ENCODE measurements at places on chromosomes 2 and 18. TPM values are rescaled to one million over a fixed set of nuclear protein-coding genes. Genes with fewer than 3 reads are reported as not detected.
A peak's percentile ranks its signal among the peaks of the same experiment; 100 is the strongest.

The DYNAP gene
- not detected for total RNA-seq

GRCh38 chr2:7191932-7192331 lies 274.7 kb downstream of the RNF144A start:
- peak; percentile 84 for DNase-seq

DNA sequence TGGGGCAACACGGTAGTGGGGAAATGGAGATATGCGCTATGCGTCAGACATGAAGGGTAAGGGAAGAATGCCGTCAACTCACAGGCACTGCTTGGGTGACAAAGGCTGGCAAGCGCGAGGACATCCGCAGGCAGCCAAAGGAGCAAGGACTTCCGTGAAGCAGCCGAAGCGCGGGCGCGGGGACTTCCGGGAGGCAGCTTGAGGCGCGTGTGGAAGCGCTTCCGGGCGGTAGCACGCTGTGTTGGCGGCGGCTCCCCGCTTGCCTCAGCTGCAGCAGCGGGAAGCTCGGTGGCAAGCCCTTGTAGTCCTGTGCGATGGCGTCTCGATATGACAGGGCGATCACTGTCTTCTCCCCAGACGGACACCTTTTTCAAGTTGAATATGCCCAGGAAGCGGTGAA lies at the start of gene PSMA8:
TSS of gene PSMA8 (plus strand) at position 218 of the 400 bp plus-strand sequence. CDS start at position 315, 97 bp downstream.
- peak; percentile 26 for DNase-seq

- no peak for DNase-seq
Observed at GRCh38 chr2:141151611-141152286, 979.1 kb downstream of the LRP1B start.

The WDR35 gene
- total RNA-seq, result 6.9 TPM

The GALNT5 gene
- 2.4 TPM for total RNA-seq

GRCh38 chr18:75173125-75173432 lies 35.9 kb downstream of the PTGR3 start:
- DNase-seq, result no peak

DNA sequence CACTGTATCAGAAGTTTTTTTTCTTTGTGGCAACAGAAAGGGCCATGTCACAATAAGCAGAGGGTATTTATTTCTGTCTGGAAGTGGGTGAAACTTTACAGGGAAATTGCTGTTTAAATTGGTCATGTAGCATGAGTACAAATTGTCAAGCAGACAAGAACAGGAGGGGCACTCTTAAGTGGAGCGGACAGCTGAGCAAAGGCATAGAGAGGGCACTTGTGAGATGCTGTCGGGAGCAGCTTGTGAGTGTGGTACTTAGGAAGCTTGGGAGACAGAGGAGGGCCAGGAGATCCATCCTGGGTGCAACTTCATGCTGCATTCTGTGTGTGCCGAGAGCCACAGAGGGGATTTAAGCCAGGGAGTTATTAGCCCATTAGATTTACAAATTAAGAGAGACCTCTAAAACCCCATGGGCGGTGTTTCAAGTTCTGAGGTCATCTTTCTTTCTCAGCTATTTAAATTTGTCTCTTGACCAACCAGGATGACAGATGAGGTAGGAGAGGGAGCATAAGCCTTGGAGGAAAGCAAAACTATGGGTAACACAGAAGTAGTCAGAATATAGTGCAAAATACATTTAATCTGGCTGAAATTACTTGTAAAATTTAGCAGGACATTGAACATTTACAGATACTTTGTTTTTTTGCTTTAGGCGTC lies 30.4 kb downstream of the INPP4A start:
- peak; percentile 48 for DNase-seq

DNA sequence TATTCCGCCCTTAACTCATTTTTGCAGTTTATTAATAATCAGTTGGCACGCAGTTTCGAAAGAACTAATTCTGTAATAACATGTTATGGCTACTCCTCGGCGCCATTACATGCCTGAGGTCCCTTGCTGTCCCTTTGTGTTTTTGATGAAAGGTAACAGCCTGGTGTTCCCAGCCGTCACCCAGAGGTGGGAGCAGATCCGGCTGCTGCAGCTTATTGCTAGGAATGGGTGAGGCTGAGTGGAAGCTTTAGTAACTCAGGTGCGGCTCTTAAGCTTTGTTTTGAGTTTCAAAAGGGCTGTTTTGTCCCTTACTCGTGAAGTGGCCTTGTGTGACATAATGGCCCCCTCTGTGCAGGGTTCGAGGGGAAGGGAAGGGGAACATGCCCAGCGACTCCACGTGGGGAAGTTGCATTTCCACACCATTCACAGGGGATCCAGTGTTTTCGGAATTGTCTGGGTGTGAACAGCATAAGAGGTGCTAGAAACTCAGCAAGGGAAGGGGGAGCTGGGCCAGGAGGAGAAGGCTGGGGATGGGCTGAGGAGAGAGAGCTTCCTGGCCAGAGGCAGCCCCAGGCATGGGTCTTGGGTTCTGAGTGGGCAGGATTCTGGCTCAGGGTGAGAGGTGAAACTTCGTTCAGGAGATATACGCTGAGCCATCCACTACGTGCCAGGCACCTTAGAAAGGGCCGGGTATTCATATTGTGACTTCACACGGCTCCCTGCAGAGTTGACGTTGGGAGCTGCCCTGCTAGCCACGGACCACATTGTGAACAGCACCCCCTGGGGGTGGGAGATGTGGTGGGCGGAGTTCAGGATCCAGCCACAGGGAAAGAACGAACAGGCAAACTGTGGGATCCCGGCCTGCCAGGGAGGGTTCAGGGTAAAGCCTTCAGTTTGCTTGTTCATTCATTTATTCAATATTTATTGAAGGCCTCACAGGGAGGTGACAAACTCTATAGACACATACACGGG lies 84.4 kb downstream of the TGOLN2 start:
- DNase-seq, result peak; percentile 60

The RAPGEF4 gene
- 21.2 TPM for total RNA-seq

GRCh38 chr2:45418532-45418931 lies 192.5 kb downstream of the SRBD1 start:
- no peak for DNase-seq

DNA sequence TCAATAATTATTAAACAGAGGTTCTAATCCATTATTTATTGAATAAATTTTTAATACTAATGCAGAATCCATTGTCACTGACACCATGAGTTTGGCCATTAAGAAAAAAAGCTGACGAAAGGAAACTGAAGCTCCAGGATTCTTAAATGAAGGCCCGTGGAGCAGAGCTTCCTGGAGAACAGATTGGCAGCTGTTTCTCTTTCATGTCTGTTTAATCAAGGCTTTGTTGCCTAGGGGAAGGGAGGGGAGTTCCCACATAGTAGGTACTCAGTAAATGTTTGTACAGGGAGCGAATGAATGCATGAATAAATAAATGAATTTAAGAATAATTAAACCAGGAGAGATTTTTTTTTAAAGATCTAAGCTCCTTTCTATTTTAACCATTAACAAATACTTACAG lies 315.1 kb upstream of the KLHL29 start:
- DNase-seq, result no peak

The FOXI3 gene
- not detected for total RNA-seq

GRCh38 chr2:99066075-99066958 lies 75.2 kb upstream of the C2orf15 start:
- DNase-seq, result peak; percentile 56

DNA sequence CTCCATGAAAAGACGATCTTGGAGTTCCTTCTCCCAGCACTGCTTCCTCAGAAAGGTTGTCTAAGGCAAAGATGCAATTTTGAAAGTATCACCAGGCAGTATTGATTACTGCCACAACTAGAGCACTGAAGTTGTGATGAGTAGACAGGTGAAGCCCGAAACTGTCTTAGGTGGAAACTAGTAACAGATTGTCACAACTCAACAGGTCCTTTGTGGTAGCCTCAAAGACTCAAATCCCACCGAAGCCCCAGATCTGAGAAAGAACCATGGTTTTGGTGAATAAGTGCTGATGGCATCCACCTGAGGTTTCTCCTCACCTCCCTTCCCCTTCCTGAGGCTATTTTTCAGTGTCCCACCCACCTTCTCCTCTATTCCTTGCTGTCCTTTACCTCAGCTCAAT lies 248.0 kb downstream of the DSEL start:
- no peak for DNase-seq

DNA sequence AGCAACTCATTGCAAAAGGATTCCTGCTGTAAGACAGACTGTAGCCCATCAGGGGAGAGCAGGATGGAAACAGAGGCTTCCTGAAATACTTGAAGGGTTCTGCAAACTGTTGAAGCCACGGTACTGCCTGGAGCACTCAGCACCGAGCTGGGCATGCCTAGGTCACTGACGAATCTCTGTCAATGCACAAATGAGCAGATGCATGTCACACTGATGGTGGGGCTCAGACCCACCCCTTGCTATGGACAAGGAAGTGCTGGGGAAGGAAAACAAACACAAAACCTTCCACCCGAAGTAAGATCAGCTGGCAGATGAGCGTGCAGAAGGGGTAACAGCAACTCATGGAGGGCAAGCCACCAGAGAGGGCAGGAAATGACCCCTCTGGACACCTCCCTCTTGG lies 136.7 kb downstream of the BCL2 start:
- DNase-seq, result no peak

- DNase-seq, result no peak
Observed at GRCh38 chr2:112155331-112156151, 17.4 kb downstream of the FBLN7 start.

- no peak for DNase-seq
Observed at GRCh38 chr2:23023722-23024121, 361.3 kb upstream of the KLHL29 start.

- no peak for DNase-seq
Observed at GRCh38 chr2:224286923-224287322, 115.0 kb downstream of the FAM124B start.

DNA sequence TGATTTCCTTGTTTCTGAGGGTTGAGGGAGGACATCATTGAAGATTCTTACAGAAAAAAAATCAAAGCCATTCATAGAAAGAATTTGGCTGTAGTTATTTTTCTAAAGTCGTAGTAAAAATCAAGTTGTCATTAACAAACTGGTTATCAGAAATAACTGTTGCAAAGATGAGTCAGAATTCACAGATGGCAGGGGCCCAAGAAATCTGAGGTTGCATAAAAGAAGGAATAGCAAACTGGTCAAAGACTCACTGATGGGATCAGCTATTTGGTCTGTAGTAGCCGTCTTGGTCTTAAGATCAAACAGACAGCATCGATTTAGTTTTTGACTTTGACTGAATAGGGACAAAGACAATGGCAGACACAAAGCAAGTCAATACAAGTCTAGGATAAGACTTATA lies 334.3 kb downstream of the FIGN start:
- no peak for DNase-seq

The SAP130 gene
- 19.5 TPM for total RNA-seq

- no peak for DNase-seq
Observed at GRCh38 chr2:227004482-227004881, 159.5 kb downstream of the COL4A4 start.
